Naive thymus-derived CD8-positive, alpha-beta T cell (primary cell): ENCODE measurements at places on chromosomes 3 and 15. TPM values are rescaled to one million over a fixed set of nuclear protein-coding genes. Genes with fewer than 3 reads are reported as not detected.

ANKUB1 gene
- not detected for polyA plus RNA-seq

P2RY1 gene
- polyA plus RNA-seq: not detected

DUT gene
- polyA plus RNA-seq: 108 TPM

DNA sequence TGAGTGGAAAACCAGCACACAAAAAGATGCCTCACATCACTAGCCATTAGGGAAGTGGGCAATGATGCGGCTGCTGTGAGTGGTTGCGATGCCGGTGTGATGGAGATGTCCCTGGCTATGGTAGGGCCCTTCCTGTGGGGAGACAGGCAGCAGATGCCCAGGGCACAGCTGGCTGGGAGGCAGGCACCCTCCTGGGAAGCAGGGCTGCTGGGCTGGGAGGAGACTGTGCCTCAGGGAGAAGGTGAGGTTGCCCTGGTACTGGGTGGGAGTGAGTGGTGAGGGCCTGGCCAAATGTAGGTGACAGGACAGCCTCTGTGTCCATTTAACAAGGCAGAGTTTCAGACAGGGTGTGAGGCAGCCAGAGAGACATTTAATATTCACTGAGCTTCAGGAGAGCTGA is 335.6 kb downstream of the OCA2 start:
- no peak for DNase-seq
